ENCODE measurements at places on chromosomes 6 and 20.

GRCh38 chr20:45344168-45344860 lies 3.9 kb downstream of the SDC4 start:
- DNase-seq = no peak

- DNase-seq = peak; percentile 74
Observed at GRCh38 chr6:39088331-39088730, 26.7 kb downstream of the SAYSD1 start.

- DNase-seq = no peak
Observed at GRCh38 chr20:62426699-62427131, 624 bp downstream of the RBBP8NL start.

DNA sequence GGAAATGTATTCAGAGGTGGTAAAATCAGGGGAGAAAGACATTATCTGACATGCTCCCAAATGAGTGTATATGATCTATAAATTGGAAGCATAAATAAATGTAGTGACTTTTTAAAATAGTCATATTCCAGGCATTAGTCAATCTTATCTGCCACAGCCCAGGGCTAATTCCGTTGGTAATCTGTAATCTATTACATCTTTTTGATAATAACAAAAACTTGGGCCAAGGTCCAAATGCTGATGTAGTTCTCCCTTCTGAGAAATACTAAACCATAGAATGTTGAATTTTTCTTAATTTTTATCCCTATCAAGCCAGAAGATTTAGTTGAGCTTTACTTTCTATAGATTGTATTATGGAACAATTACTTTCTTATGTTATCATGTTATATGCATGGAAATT lies 1279.8 kb downstream of the EPHA7 start:
- no peak for DNase-seq

- no peak for DNase-seq
Observed at GRCh38 chr6:95431637-95432228, 145.6 kb upstream of the MANEA start.

DNA sequence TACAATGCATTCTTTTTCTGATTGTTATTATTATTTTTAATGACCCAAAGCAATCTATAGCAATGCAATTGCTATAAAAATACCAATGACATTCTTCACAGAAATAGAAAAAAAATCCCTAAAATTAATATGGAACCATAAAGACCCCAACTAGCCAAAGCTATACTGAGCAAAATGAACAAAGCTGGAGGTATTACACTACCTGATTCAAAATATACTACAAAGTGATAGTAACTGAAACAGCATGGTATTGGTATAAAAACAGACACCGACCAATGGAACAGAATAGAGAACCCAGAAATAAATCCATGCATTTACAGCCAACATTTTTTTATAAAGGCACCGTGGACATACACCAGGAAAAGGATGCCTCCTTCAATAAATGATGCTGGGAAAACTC lies 60.5 kb upstream of the EEF1A1 start:
- DNase-seq = no peak

GRCh38 chr20:2122936-2123335 lies 21.3 kb downstream of the STK35 start:
- DNase-seq = no peak

DNA sequence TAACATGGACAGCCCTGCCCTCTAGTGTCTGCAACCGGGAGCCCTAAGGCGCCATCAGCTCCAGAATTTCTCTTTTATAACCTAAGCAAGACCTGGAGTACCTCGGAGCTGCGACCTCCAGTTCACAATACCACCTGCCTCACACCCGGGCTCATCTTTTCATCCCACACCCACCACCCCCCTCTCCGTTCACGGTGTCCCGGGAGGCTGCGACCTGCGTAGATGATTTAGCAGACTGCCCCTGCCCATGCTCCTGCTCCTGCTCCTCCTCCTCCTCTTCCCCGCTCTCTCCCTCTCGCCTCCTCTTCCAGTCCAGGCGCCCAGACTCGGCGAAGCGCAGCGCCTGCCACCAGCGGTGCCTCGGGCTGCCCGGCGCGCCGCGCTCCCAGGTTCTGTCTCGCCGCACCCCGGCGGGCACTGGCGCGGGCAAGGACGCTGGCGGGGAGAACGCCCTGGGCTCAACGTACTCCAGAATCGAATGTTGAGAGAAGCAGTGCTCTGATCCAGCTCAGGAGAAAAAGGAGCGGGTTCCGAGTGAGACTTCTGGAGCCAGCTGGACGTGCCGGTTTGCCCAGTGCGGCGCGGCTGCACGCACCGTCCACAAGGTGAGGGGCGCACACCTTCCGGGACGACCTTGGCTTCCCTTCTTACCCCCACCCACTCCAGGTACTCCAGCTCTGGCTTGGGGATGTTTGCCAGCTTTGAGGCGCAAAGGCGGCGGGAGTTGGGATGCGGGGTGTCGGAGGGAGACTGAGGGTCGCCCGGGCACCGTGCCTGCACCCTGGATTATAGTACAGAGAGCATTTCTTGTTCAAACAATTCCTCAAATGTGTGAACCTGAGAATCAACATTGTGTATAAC lies at the start of gene HTR1E:
Gene HTR1E, plus strand, starts transcription at position 310 of the 861 bp plus-strand sequence. CDS start 77,807 bp downstream, outside the sequence.
- peak; percentile 80 for DNase-seq

- no peak for DNase-seq
Observed at GRCh38 chr6:100892693-100893092, 11.6 kb upstream of the ASCC3 start.

DNA sequence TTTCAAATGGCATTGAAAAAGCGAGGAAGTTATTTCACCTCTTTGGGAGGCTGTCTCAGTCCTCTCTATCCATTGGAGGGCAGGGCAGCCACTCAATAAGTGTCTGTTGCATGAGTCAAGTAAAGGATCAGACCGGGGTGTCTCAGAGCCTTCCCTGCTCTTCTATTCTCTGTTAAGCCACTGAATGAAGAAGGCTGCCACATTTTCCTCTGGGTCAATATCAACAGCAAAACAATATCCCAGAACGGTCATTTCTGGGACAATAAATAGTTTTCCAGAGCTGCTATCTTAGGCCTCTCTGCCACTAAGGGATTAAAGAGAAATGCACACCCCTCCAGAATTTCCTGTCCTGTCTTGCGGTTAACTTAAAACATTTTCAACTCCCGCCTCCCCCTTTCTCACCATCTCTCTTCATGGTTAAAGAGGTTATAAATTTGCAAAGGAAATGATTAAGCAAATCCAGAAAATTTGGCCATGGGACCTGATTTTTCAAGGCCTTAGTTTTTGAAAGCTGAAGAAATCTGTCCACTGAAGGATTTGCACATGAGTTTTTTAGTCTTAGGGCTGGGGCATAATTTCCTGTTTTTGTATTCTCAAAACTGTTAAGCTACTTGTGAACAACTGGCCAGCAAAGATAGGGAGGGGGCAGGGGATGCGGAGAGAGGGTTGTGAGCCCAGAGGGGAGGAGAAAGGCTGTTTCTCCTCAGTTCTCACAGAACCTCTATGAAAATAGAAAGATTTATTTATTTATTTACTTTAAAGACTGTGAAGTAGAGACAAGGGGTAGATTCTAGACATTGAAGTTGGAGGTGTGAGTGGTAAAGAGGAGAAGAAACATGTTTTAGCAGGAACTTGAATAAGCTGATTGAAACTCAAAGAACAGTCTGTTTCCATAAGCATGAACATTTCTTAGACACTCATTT lies 135.7 kb downstream of the BCAS1 start:
- DNase-seq = no peak

DNA sequence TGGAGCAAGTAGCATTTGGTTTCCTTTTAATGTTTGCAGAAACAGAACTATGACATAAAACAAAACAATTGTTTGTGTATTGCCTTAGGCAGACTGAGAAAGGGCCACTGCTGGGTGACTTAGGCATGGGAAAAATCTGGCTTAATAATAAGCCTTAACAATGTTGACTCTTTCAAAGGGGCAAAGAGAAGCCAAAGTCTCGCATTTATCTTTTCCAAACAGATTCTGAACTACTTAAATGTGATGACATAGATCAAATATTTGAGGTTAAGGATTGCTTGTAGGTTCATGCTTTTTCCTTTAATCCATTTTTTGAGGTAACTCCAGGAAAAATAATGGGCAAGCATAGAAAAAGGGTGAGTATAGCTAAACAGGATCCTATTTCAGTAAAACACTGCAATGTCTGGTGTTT lies 39.6 kb downstream of the ADAT2 start:
- DNase-seq = peak; percentile 48

DNA sequence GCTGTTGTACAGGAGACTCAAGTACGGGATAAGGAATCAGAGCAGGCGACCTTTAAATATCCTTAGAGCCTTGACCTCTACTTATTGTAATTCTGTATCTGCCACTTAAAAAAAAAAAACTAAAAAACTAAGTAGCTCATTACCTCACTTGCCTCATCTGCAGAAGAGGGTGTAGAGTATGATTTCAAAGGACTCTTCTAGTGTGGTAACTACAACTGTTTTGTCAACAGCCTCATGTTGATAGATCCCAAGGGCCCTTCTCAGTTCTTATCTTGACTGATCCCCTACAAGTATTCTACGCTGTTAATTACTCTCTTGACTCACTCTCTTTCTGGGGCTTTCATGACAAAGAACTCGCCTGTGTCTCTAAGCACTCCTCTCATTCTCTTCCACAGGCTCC lies 16.7 kb upstream of the PDYN start:
- no peak for DNase-seq

- DNase-seq = no peak
Observed at GRCh38 chr6:28258877-28259777, at the start of gene NKAPL. Gene NKAPL (plus strand): TSS chr6:28259297. CDS start chr6:28259372, 75 bp downstream.

DNA sequence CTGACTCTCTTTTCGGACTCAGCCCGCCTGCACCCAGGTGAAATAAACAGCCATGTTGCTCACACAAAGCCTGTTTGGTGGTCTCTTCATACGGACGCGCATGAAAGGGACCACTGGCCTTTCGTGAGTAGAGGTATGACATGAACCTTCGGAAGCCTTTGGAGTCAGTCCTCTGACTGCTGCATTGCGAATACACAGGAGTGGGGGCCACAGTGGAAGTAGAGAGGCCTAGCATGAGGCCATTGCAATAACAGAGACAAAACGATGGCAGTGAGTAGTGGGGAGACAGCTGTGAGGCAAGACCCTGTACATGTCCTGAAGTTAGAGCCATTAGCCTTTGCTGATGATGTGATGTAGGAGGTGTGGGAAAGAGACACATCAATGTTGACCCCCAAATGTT lies 56.4 kb downstream of the SMPDL3A start:
- DNase-seq = no peak

GRCh38 chr6:113642714-113643406 lies 214.3 kb upstream of the MARCKS start:
- peak; percentile 55 for DNase-seq

GRCh38 chr20:47999166-47999565 lies 213.9 kb upstream of the SULF2 start:
- no peak for DNase-seq

GRCh38 chr6:4503700-4504099 lies 272.5 kb upstream of the CDYL start:
- DNase-seq = no peak

DNA sequence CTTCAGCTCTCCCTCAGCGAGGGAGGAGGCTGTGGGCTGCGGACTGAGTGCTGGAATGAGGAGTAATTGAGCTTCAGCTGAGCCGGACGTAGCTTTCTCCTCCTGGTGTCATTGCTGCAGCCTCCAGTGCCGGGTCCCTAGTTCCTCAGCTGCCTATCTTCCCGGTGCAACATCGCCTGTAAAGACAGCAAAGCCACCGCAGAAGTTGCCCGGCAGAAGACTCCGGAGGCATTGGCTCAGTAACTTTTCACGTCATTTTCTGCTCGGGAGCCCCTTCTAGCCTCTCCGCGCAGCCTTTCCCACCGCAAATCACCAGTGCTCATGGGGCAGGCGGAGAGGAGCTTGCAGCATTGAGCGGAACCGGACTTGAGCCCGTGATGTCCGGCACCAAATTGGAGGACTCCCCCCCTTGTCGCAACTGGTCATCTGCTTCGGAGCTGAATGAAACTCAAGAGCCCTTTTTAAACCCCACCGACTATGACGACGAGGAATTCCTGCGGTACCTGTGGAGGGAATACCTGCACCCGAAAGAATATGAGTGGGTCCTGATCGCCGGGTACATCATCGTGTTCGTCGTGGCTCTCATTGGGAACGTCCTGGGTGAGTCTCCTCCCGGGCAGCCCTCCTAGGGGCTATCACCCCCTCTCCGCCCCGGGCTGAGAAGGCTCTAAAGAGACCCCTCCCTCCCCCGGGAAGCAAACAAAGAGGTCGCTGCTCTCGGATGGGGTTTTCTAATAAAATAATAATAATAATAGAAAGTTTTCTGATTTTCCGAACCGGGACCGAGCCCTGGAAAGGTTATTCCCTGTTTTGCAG lies at the start of gene HCRTR2:
Gene HCRTR2, plus strand, starts transcription at position 305 of the 816 bp plus-strand sequence. Its CDS starts 73 bp downstream, at position 378.
- no peak for DNase-seq

GRCh38 chr6:157265635-157266034 lies 57.7 kb downstream of the TMEM242 start:
- no peak for DNase-seq

DNA sequence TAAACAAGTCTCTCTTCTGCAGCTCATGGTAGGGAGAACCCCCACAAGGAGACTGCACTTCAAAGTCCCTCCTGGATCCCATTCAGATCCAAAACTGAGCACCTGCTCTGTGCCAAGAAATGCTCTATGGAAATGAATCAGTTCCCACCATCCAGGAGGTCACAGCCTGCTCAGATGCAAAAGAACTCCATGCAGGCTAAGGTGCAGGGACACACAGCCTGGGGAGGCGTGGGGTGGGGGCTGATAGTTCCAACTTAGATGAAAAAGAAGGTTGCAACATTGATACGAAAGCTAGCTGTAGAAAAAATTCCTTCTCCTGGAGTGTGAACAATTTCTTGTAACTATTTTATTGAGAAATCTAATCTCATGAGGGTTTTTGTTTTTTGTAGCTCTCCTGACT lies 111.0 kb upstream of the TMEM170B start:
- DNase-seq = no peak

DNA sequence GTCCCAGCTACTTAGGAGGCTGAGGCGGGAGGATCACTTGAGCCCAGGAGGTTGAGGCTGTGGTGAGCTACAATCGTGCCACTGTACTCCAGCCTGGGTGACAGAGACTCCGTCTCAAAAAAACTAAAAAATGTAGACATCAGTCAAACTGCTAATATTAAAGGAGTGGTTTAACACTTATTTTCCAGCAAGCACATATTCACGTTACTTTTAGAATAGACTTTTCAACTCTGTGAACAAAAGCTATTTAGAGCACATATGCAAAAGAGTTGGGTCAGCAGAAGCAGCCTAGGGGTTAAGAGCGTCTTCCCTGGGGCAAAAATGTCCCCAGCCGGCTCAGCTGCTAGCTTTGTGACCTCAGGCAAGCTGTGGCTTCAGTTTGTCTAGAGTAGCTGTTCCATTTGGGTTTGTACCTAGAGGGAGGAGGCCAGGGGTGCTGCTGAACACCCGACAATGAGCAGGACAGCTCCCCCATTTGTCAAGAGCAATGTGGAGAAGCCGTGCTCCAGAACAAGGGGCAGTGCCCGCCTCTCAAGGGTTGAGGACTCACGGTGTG lies 62.5 kb upstream of the PTGIS start:
- no peak for DNase-seq

All from HuH-7 (cell line).